ENCODE measurements at places on chromosomes 11 and 22.

DNA sequence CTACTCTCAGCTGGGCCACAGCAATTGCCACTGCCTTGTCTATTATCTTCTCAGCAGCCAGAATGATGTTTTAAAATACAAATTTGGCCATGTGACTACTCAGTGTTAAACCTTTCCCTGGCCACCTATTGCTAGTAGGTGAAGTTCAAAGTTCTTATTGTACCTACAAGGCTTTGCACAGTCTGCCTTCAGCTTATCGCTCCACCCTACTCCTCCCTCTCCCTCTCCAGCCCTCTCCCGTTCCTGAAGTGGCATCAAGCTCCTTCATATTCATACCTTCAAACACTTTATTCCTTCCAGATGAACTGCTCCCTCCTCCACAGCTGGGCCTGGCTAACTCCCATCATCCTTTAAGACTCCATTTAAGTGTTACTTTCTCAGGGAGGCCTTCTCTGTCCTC lies 37.3 kb downstream of the OR10A6 start:
- H3K36me3 ChIP-seq: no peaks in the 10 kb centered on the region
- H3K27ac ChIP-seq: no peak overlapping the region
- H3K4me3 ChIP-seq: no peak overlapping the region
- H3K4me1 ChIP-seq: no peaks in the 10 kb centered on the region
- H3K27me3 ChIP-seq: no peaks in the 10 kb centered on the region

GRCh38 chr11:103322821-103323220 lies 213.6 kb downstream of the DYNC2H1 start:
- H3K27me3 ChIP-seq: no peaks in the 10 kb centered on the region
- H3K27ac ChIP-seq: no peak overlapping the region
- H3K4me1 ChIP-seq: no peaks in the 10 kb centered on the region
- DNase-seq: no peak

DNA sequence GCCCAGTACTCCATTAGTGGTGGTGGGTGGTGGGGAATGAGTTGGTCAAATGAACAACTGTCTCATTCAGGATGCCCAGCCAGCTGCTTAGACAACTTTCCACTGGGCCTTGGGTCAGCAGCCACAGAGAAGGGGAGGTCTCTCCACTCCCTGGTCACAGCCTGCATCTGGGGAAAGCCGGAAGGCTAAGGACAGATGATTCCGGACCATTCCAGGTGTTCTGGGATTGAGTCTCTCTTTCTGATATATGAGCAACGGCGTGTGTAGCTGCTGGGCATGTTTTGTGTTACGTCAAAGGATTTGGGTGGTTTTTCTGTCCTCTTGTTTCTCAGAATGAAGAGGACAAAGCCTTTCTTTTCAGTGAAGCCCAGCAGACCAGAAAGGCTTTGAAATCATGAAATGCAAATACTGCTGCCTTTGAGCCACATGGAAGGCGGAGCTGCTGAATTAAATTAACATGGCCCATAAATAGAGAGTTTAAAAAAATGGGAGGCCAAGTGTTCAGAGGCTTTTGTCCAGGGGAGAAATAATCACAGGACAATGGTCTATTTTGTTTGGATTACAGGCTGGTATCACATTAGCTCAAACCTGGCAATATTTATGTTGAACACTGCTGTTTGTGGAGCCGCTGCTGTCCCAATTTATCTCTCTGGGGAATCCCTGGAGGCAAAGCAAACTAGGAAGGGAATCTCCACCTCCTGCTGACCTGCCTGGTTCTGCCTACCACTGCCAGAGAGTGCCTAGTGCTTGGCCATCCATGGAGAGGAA lies 234.4 kb upstream of the E2F8 start:
- H3K36me3 ChIP-seq: no peaks in the 10 kb centered on the region
- no peaks in the 10 kb centered on the region for H3K4me1 ChIP-seq
- H3K4me3 ChIP-seq: no peak overlapping the region
- H3K27me3 ChIP-seq: no peaks in the 10 kb centered on the region

- H3K36me3 ChIP-seq: no peaks in the 10 kb centered on the region
- H3K27me3 ChIP-seq: no peaks in the 10 kb centered on the region
- no peak overlapping the region for H3K27ac ChIP-seq
- DNase-seq: no peak
These were observed 9.6 kb upstream of the MYH9 start for GRCh38 chr22:36397131-36398093.

- no peaks in the 10 kb centered on the region for H3K4me1 ChIP-seq
- no peak overlapping the region for H3K4me3 ChIP-seq
- no peaks in the 10 kb centered on the region for H3K27me3 ChIP-seq
- no peak for DNase-seq
These were observed 141.8 kb downstream of the TEAD1 start for GRCh38 chr11:12815931-12816494.

- H3K36me3 ChIP-seq: peaks cover 5% of the 10 kb centered on the region
- H3K27me3 ChIP-seq: no peaks in the 10 kb centered on the region
- DNase-seq: no peak
- no peak overlapping the region for H3K4me3 ChIP-seq
- no peaks in the 10 kb centered on the region for H3K4me1 ChIP-seq
- H3K27ac ChIP-seq: no peak overlapping the region
These were observed 7.3 kb upstream of the ARAP1 start for GRCh38 chr11:72759468-72759985.

- H3K4me3 ChIP-seq: peak overlapping the region; percentile 25
- DNase-seq: no peak
- no peaks in the 10 kb centered on the region for H3K4me1 ChIP-seq
- no peaks in the 10 kb centered on the region for H3K36me3 ChIP-seq
These were observed 40.1 kb upstream of the CLMP start for GRCh38 chr11:123235117-123235655.

- peaks cover 38% of the 10 kb centered on the region for H3K4me1 ChIP-seq
- H3K36me3 ChIP-seq: peaks cover 45% of the 10 kb centered on the region
- H3K27me3 ChIP-seq: no peaks in the 10 kb centered on the region
- no peak for DNase-seq
- no peak overlapping the region for H3K4me3 ChIP-seq
These were observed 16.1 kb upstream of the TPP1 start for GRCh38 chr11:6635082-6635932.

DNA sequence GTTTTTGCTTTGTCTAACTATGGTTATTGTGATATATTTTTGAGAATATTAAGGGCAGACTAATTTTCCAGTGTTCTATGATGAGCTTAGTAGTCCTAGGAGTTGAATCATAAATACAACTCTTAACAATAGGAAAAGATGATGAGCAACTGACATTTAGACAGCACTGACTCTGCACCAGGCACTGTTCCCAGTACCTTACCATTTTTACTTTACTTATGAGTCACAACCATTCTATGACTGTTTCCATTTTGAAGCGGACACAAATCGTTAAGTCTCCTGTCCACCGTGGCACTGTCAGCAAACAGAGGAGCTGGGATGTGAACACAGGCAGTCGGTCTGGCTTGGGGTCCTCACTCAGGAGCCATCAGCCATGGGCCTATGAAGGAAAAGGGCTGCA lies 3.4 kb upstream of the SCGB2A2 start:
- H3K27ac ChIP-seq: no peak overlapping the region
- no peak overlapping the region for H3K4me3 ChIP-seq
- H3K36me3 ChIP-seq: no peaks in the 10 kb centered on the region
- DNase-seq: no peak
- H3K4me1 ChIP-seq: no peaks in the 10 kb centered on the region

- H3K36me3 ChIP-seq: no peaks in the 10 kb centered on the region
- no peak overlapping the region for H3K4me3 ChIP-seq
- no peak overlapping the region for H3K27ac ChIP-seq
These were observed 3.2 kb upstream of the GNAZ start for GRCh38 chr22:23067023-23067650.

- peak within 1 kb of the TSS; percentile 86 for H3K27ac ChIP-seq
- no peaks in the 10 kb centered on the region for H3K27me3 ChIP-seq
- H3K4me1 ChIP-seq: peaks cover 14% of the 10 kb centered on the region
- peak; percentile 82 for DNase-seq
- peak within 1 kb of the TSS; percentile 83 for H3K4me3 ChIP-seq
- H3K36me3 ChIP-seq: no peaks in the 10 kb centered on the region
These were observed at the start of gene LAYN for GRCh38 chr11:111540114-111540936. TSS of gene LAYN (plus strand) at chr11:111540720. CDS start at chr11:111540844, 124 bp downstream.

GRCh38 chr22:29268511-29269229 lies 602 bp downstream of the EWSR1 start:
- H3K27ac ChIP-seq: peak overlapping the region; percentile 96
- peaks cover 24% of the 10 kb centered on the region for H3K36me3 ChIP-seq
- DNase-seq: peak; percentile 74
- H3K4me3 ChIP-seq: peak overlapping the region; percentile 76

DNA sequence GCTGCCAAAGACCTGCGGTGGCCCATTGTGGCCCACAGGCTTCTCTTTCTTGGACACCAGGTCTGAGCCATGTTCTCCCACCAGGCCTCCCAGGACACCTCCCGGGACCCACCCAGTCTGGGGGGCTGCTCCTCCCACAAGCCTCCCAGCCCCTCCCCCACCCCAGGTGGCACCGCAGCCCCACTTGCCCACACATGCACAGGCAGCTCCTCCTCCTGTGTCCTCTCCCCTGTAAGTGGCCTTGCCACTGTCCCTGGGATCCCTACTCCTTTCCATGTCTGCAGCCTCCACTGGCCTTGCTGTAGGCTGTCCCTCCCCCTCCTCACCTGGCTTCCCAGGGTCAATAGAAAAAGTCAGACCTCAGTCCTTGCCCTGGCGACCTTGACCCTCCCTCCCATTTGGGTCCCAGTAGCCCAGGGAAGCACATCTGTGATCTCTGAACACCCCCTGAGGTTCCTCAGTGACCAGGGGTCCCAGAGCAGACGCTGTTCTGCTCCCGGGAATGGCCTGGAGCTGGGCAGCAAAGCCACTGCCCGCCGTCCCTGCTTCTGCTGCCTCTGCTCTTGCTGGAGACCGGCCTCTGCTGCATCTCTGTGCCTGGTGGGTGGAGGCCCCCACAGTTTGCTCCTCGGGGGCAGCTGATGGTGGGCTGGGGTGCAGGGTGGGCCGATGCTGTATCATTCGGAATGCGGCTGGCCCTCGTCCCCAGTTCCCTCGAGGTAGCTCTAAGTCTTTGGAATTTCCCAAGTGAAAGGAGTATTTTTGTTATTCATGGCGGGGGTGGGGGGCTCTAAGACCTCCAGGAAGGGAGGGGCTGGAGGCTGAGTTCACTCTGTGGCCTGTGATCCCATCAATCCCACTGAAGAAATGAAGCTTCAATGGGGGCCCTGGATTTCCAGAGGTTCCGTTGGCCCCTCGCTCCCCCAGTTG lies 43.6 kb downstream of the ARHGAP8 start:
- no peak for DNase-seq
- no peaks in the 10 kb centered on the region for H3K4me1 ChIP-seq
- no peak overlapping the region for H3K4me3 ChIP-seq

- DNase-seq: no peak
- no peak overlapping the region for H3K4me3 ChIP-seq
- H3K4me1 ChIP-seq: no peaks in the 10 kb centered on the region
- no peak overlapping the region for H3K27ac ChIP-seq
- no peaks in the 10 kb centered on the region for H3K36me3 ChIP-seq
These were observed 159.1 kb upstream of the HSD17B12 start for GRCh38 chr11:43521471-43521870.

DNA sequence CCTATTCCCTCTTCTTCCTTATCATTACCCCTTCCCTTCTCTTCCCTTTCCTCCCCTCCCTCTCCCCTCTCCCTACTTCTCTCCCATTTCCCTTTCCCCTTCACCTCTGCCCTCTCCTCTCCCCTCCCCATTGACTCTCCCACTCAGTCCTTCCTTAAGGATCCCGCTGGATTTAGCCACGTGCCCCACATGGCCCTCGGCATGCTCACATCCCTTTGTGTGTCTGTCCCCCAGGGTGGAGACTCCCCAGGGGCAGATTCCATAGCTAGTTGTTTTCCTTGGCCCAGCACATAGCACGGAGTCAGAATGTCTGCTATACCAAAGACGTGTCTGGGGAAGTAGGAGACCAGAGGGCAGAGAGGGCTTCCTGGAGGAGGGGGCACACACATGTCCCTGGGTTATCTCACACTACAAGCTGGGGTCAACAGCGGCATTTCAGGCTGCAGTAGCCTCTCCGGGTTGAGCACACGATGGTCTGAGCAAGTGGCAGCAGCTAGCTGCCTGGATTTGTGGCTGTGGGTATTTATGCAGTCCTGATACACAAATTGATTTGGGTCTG lies 487.0 kb downstream of the TBC1D22A start:
- H3K4me1 ChIP-seq: no peaks in the 10 kb centered on the region
- H3K36me3 ChIP-seq: no peaks in the 10 kb centered on the region
- DNase-seq: no peak
- no peaks in the 10 kb centered on the region for H3K27me3 ChIP-seq

DNA sequence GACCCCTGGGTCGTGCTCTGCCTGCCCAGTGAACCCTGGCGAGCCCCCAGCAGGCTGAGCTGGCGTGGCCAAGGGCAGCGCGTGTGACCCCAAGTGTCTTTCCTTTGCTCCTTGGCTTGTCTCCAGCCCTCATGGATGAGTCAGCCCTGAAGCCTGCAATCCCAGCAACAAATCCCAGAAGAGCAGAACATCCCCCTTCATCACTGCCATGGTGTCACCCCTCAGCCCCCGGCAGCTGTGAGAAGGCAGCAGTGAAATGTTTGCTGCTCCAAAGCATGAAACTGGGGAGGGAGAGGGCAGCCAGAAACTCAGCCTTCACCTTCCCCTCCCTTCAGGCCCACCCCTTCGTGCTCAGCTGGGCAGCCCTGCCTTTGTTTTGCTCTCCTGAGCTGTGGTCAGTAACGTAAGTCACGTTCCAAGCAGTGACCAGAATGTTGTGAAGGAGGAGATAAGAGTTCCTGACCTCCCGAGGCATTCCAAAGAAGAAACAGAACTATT lies 29.8 kb downstream of the ADAMTS15 start:
- H3K4me3 ChIP-seq: no peak overlapping the region
- peak overlapping the region; percentile 75 for H3K27ac ChIP-seq
- H3K36me3 ChIP-seq: peaks cover 11% of the 10 kb centered on the region

DNA sequence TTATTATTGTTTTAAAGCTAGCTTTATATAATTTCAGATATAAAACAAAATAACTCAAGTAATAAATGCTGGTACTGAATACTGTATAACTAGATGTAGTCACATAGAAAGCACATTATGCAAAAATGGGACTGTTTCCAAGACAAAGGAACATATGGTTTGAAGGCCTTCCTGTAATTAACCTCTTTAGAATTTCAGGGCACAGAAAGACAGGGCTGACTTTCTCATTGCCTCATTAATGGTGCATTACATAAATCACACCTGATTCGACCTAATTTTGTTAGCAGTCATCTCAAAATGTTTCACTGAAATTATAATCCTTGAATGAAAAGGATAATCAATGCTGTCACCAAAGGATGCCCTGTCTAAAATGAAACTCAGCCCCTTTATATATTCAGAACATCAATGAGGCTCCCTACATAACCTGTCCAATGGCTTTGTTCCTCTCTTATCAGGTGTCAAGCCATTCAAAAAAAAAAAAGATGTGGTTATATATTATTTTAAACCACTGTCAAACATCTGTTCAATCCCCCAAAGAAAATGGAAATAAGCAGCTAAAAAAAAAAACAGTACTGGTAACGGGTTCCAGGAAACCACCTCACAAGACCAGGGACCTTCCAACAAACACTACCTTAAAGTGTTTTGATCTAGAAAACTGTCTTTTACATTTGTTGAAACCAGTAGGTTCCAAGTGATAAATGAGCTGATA lies 77.4 kb downstream of the FAM168A start:
- DNase-seq: no peak
- no peaks in the 10 kb centered on the region for H3K27me3 ChIP-seq

- no peaks in the 10 kb centered on the region for H3K36me3 ChIP-seq
- H3K4me3 ChIP-seq: no peak overlapping the region
- DNase-seq: no peak
These were observed 53.4 kb downstream of the SCGB1A1 start for GRCh38 chr11:62472063-62472884.
